ENCODE measurements at places on chromosomes 16 and 17.

DNA sequence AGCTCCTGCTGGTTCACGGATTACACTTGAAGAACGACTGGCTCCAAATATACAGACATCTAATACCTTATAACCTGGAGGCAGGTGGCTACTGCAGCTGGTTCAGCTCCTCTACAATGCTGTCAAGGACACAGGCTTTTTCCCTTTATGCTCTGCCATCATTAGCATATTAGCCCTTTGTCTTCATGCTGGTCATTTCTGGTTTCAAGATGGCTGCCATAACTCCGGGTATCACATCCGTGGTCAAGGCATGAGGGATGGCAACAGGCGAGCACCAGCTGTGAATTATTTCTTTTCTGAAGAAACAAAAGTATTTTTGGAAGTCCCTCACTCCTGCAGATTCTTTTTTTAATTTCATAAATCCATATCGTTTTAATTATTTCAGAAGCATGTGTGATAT is 124.3 kb upstream of the MED13 start:
- DNase-seq: no peak

DNA sequence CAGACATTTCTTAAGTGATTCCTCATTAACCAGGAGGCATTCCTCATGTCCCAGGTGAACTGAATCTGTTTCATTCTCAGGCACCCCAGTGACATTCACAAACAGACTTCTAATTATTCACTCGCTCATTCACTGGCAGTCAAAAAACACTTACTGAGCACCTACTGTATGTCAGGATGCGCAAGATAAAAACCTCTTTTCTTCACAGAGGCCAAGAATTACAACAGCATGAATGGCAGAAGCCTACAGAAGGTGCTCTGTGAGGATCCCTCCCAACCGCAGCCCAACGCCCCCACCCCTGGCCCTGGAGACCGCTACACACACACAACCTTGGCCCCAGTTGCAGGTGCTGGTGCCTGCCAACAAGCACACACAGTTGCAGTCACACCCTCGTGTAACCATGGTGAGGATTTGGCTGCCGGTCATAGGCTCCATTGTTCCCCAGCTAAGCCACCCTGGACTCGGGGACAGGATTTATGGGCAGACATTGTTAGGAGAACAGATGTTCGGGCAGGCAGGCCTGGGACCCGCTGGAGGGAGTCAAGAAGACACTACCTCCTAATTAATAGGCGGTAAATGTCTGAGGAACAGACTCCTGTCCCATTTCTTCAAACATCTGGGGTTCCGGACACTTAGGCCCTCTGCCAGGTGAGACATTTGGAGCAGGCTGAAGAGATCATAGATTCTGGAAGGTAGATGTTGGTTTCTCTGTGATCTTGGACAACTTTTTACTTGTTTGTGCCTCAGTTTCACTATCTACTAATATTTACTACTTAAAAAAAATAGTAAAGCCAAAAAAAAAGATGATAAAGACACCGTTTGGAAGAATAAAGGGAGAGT is 43.2 kb downstream of the CUEDC1 start:
- DNase-seq: no peak

DNA sequence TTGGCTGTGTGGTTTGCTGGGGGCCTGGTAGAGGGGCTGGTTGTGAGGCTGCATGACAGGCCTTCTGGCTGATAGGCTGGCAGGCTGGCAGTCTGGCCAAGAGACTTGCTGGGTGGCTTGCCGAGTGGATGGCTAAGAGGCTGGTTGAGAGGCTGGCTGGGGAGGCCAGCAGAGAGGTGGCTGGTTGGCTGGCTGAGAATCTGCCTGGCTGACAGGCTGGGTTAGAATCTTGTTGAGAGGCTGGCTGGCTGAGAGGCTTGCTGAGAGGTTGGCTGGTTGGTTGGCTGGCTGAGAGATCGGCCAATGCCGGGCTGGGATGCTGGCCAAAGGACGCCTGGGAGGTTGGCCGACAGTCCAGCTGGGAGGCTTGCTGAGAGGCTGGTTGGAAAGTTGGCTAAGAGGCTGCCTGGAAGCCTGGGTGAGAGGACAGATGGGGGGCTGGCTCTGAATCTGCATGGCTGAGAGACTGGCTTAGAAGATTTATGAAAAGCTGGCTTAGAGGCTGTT is 35.9 kb upstream of the ACSM2B start:
- DNase-seq: no peak

DNA sequence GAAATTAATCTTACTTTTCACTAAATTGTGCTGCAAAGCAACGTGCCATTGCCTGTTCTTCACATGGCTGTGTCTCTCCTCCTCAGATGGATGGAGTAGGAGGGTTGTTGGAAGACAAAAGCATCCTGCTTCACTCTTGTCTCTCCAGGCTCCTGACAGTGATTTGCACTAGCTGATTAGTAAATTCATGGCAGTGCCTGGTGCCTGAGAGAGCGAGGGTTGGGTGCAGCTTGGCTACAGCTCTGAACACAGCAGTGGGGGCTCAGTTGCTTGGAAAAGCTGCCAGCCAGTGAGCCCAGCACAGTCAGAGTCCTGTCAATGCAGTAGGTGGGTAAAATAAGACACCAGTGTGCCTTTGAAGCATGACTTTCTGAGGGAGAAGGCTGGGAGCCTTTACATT is 37.4 kb downstream of the CDH13 start:
- no peak for DNase-seq

- DNase-seq: peak; percentile 18
Observed at GRCh38 chr16:88799569-88800276, 3.9 kb upstream of the CDT1 start.

GRCh38 chr16:50419116-50419515 is 50.3 kb upstream of the BRD7 start:
- no peak for DNase-seq
